Stimulated activated naive CD4-positive, alpha-beta T cell (primary cell): ENCODE measurements at places on chromosomes 12 and 14.

DNA sequence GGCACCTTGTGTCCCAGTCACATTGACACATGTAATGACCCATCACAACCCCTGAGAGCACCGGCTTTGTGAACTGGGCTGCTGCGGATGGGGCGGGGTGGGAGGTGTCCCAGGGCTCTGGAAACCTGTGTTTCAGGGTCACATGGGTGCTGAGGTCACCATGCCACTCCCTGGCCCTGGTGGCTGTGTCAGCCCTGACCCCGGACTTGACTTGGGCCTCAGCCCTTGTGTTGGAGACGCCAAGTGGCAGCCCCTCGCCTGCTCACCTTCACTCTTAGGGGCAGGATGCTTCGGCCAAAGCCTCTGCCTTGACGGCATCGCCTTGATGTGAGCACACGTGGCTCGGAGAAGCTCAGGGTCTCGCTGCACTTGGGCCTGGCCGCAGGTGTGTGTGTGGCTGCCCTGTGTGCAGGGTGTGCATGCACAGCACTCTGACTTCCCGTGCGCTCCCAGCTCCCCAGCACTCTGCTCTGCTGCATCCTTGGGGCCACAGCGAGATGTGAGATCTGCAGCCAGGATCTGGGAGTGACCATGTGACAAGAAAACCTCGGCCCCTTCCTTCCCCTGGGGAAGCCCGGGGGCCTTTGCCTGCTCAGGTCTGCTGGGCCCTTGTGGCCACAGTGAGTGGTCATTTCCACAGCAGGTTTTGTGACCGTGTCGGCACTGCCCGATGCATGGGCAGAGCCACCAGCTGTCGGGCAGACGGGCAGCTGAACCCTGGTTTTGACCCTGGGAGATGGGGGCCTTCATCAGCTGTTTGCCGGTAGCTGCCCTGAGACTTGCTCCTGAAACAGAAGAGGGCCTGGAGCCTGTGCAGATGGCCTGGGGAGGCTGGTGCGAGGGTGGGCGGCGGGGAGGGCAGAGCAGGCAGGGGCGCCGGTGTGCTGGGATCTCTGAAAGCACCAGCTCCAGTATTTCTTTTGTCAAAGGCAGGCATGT is 167.4 kb downstream of the KIF26A start:
- DNase-seq: no peak

DNA sequence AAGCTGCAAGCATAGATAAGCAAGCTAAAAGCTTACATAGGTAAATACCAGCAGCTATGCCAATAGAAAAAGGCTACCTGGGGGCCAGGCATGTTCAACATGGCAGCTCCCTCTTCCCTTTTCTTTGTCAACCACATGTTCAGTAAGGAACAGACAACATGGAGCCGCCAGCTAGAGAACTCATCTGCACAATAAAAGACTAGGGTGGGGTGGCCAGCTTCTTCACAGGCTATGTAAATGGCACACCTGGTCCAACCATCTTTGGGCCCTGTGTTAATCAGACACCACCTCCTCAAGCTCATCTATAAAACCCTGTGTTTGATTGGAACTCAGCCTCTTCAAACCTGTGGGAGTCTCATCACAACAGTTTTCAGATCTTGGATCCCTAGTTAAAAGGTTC is 129.7 kb upstream of the TMPO start:
- DNase-seq: no peak

- no peak for DNase-seq
Observed at GRCh38 chr12:114729731-114730130, 45.8 kb upstream of the TBX3 start.

- DNase-seq: no peak
Observed at GRCh38 chr12:28290262-28290661, 100.0 kb downstream of the CCDC91 start.

- no peak for DNase-seq
Observed at GRCh38 chr14:105390849-105391500, 7.4 kb upstream of the TEX22 start.

- no peak for DNase-seq
Observed at GRCh38 chr14:97726676-97727075, 929.5 kb downstream of the VRK1 start.

- DNase-seq: no peak
Observed at GRCh38 chr12:740921-741320, 11.5 kb upstream of the WNK1 start.

DNA sequence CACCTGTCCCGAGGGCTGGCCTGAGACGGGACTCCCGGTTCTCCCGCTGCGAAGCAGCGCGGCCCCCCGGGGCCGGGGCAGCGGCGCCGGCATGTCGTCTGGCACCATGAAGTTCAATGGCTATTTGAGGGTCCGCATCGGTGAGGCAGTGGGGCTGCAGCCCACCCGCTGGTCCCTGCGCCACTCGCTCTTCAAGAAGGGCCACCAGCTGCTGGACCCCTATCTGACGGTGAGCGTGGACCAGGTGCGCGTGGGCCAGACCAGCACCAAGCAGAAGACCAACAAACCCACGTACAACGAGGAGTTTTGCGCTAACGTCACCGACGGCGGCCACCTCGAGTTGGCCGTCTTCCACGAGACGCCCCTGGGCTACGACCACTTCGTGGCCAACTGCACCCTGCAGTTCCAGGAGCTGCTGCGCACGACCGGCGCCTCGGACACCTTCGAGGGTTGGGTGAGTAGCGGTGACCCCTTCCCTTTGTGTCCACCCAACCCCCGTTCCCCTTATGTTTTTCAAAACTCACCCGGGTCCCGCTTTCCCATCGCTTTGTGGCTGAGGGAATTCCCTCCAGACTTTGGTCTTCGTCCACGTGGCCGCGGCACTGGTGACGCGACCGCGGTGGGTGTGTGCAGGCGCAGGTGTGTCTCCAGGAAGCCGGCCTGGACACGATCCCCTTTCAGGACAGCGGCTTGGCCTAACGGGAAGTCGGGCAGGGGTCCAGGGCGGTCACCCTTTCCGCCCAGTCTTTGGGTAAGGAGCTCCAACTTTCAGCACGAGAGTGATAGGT is 826 bp downstream of the PRKCH start:
- peak; percentile 34 for DNase-seq

DNA sequence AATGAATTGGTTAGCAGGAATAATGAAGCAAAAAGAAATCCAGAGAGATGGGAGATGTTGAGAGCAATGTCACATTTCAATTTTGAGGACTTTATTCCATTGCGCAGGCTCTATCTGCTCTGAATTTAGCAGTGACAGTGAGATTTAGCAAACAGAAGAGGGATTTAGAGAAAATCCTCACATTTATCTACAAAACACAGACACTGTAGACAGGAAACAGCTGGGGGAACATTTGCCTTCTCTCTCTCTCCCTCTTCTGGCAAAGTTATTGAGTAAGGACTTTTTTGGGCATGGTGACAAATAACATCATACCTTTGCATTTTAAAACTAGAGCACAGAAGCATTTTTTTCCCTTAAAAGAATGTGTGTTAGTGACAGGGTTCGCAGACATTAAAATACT is at the start of gene IGF1:
TSS of gene IGF1 (minus strand) at position 158 of the 400 bp plus-strand sequence. CDS start 182 bp downstream, outside the sequence.
- no peak for DNase-seq

GRCh38 chr12:95083938-95084337 is 10.5 kb upstream of the NR2C1 start:
- no peak for DNase-seq

GRCh38 chr12:125276567-125276966 is 211.3 kb downstream of the AACS start:
- no peak for DNase-seq

GRCh38 chr12:112408621-112409020 is 784 bp downstream of the RPL6 start:
- DNase-seq: peak; percentile 28

DNA sequence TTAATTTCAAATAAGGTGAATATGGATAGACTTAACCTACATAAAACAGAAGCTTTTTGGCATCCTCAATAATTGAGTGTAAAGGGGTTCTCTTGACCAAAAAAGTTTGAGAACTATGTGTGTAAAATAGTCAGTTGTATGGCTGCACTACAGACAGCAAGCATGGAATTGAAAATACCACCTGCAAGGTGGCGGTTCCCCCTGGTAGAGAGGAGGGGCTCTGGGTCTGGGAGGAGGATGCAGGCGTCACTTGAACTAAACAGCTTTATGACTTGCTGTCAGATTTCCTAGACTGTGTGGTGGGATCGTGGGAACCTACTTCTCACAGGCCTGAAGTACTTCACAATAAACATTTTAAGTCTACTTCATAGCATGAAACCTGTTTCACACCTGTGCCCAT is 6.3 kb downstream of the EVL start:
- DNase-seq: no peak

DNA sequence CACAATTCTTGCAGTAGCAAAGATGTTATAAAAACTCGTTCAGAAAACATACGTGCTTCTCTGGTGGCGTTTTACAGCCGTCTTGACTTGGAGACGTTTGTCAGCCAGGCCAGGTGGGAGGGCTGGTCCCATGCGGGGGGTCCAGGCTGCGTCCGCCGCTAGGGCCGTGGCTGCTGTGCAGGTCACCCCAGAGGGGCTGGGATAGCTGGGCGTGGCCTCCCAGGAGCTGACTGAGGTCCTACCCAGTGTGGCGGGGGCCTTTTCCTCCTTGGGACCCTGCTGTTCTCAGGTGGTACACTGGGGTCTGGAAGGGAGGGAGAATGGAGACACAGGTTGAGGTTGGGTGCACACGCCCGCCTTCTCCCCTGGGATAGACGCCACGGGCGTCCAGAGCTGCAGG is 25.2 kb downstream of the MTA1 start:
- no peak for DNase-seq

- DNase-seq: no peak
Observed at GRCh38 chr14:35897616-35898111, 71.5 kb downstream of the BRMS1L start.

- no peak for DNase-seq
Observed at GRCh38 chr12:24756479-24757024, 192.3 kb downstream of the BCAT1 start.

DNA sequence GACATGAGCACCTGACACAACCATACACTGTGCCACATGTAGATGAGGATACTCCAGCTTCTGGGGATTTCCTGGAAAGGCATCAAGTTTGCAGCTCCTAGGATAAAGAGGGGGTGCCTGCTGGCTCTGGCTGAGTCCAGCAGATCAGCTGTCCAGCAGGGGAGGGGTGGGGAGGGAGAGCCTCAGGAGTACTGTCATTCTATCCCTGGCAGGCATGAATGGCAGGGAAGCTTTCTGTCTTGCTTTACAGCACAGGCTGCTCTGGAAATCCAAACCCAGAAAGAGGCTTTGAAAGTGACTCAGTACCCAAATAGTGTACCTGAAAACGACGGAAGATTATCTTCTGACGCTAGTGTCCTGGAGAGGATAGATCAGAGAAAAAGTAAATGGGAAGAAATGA is 32.2 kb downstream of the SLC8A3 start:
- DNase-seq: no peak

GRCh38 chr14:85175556-85175955 is 354.4 kb upstream of the FLRT2 start:
- no peak for DNase-seq

DNA sequence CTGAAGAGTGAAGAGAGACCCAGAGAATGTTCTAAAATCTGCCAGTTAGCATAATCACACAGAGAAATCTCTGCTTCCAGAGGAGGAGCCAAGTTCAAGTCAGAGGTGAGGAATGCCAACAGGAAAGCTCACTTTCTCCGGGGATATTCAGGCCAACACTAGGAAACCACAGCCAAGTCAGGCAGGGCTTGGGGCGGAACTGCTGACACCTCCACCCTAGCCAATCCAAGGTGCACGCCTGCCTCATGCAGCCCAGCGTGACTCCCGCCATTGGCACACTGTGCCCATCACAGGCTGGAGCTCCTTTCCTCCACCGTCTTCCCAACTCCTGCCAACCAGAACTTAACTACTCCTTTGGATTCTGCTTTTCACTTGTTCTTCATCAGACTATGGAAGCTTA is 374.3 kb upstream of the CCDC196 start:
- DNase-seq: no peak

GRCh38 chr12:75635606-75636444 is 124.4 kb upstream of the KRR1 start:
- DNase-seq: no peak

GRCh38 chr12:64452559-64453329 is 824 bp downstream of the TBK1 start:
- peak; percentile 45 for DNase-seq

- no peak for DNase-seq
Observed at GRCh38 chr12:54338698-54339296, 13.9 kb downstream of the COPZ1 start.

DNA sequence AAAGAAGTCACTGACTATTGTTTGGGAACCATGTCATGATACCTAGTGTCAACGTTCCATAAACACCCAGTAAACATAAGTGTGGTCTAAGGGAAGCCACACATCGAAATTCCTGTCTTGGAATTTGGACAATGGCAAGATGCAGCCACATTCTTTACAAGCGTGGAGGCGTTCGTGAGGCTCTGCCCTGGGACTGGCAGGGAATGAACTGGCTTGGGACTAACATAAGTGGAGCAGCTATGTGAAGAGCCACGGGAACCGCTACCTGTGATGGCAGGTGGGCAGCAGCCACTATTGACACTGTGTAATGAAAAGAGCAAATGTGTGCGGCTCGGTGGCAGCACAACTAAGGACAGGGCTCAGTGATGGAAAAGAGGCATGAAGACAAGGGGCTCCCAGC is 10.0 kb upstream of the NRIP2 start:
- DNase-seq: no peak

DNA sequence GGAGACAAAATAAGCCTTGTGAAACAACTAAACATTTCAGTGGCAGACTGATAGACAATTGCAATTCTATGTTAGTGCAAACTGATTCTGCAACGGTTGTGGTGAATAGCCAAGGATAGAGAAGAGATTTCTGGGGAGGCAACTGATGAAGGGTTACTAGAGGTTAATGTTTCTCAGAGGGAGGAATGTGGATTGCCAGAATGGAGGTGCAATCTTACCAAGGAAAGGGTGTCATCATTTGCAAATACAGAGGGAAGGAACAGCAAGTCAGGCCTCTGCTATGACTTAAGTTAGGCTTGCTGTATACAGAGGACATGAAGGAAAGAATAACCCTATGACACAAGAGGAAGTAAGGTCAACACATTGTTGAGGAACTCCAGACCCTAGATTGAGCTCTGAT is 35.8 kb downstream of the CCDC175 start:
- DNase-seq: no peak

DNA sequence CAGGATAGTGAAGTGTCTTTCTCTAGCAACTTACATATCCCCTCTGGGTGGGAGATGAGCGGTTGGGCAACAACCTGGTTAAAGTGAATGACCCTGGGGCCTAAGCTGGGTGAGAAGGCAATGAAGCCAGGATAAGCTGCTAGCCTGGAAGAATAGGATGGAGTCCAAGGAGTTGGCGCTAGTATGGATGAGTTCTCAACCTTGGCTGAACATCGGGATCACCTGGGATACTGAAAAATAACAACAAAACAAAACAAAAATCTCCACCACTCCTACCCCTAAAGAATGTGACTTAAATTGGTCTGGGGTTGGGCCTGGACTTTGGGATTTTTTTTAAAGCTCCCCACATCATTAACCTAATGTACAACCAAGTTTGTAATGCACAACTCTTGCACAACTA is 4.8 kb upstream of the RPS6KA5 start:
- DNase-seq: no peak

- DNase-seq: no peak
Observed at GRCh38 chr12:91361864-91362263, 179.2 kb upstream of the DCN start.
